Activated naive CD4-positive, alpha-beta T cell treated with anti-CD3 and anti-CD28 coated beads for 36 hours (primary cell): ENCODE measurements at places on chromosomes 4 and X. TPM values are rescaled to one million over a fixed set of nuclear protein-coding genes. Genes with fewer than 3 reads are reported as not detected.

- DNase-seq: no peak
These were observed 450.7 kb downstream of the MID1IP1 start for GRCh38 chrX:39251995-39252394.

DNA sequence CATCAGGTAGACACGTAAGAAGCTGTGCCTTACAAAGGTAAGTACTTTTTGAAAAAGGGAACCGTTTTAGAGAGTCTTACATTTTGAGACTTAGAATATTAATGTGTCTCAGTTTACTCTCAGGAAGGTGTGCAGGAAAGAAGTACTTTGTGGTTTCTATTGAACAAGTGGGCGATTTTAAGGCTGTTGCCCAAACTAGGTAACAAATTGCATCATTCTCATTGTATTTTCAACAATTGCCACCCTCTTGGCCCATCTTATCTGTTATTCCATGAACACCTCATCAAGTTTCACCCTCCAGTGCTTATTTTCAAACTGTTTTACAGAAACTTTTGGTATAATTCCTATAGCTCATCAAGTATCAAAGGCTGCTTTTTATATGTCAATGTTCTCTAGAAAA, 158.3 kb downstream of the SLC4A4 start:
- no peak for DNase-seq

- peak; percentile 93 for DNase-seq
These were observed 354 bp upstream of the TEC start for GRCh38 chr4:48269861-48270522.

DNA sequence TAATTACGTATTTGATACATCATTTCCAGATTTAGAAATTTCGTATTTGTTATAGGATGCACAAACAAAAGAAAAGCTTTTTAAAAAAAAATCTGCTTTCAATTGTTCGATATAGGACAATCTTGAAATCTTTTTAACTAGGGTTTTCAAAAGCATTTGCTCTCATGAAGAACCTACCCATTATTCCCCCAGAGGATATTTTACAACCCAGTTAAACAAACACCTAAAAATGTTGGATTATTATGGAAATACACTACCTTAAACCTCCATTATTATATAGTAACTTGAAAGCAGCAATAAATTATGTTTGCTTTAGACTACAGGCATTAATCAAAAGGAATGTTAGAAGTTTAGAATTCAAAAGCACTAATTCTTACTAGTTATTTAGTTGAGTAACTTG, 110.5 kb downstream of the PTPN13 start:
- no peak for DNase-seq

TCEAL4 gene
- 14.2 TPM for total RNA-seq

BEX5 gene
- total RNA-seq: 6.6 TPM

PPEF2 gene
- total RNA-seq: 0.21 TPM
